Left colon (tissue), 2 donors: ENCODE measurements at places on chromosomes 2 and 18.

DNA sequence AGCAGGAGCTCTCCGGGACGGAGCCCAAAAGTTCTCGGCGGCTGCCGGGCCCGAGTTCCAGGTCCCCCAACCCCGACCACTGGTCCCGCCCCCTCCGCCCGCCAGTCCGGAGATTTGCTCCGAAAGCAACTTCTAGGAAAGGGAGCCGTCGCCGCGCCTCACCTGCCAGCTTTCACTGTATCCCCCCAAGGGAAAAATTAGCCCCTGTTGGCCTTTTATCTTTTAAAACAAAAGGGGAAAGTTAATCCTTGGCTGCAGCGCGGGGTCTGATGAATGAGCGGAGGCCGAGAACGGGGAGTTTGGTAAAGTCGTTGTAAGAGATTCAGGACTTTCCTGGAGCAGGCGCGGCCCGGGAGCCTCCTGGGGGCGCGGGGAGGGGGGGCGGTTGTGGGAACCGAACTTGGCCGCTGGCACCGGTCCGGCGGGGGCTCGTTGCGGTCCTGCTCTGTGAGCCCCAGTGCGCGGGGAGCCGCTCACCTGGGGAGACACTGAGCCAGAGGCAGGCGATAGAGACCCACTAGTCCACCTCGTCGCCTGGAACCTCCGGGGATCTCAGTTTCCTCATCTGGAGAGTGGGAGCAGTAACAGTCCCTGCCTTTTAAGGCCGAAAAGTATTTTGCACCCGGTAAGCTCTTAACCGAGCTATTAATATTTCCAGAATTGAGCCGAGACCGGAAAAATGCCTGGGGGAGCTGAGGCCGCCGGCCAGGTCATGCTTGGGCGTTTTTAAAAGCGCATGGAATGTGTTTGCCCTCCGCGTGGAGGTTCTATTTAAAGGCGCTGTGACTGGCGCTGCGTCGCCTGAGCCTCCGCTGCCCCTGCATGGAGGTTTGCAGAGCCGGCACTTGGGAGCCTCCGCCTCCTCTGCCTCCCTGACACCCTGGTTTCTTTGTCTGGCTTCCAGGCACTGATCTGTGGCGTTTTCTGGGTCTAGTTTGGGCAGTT is 1.1 kb downstream of the EFHD1 start:
- DNase-seq, result no peak

- peak; percentile 79 for DNase-seq
Observed at GRCh38 chr2:128318776-128319464, at the start of gene HS6ST1. Gene HS6ST1, minus strand, starts transcription at chr2:128318868. Its CDS starts 305 bp downstream, at chr2:128318563.

DNA sequence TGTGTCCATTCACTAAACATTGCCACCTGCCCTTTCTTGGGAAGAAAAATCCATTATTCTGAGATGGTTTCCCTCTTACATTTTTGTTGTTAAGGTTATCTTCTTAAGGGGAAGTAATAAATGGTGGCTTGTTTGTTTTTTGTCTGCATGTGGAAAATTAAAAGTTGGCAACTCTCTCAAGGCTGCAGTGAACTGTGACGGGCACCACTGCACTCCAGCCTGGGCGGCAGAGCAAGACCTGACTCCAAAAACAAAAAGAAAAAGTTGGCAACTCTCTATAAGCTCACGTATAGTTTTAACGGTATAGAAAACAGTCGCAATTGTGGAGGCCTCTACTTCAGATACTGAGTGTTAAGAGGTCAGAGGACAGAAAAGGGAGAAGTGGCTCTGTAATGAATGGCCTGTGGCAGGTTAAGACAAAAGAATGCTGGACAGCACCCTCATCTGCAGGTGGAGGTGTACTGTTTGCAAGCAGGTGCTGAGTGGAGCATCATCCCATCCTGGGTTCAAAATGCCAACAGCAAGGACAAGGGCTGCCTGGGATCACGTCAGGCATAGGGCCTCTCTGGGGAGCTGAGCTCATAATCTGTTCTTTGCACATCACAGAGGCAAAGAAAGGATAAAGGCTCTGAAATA is 16.7 kb downstream of the L3MBTL4 start:
- no peak for DNase-seq

- DNase-seq, result no peak
Observed at GRCh38 chr2:108193251-108193650, 46.5 kb upstream of the SULT1C3 start.

- DNase-seq, result no peak
Observed at GRCh38 chr2:237473878-237474441, 13.1 kb upstream of the MLPH start.

GRCh38 chr2:43293744-43294695 is 67.6 kb upstream of the ZFP36L2 start:
- DNase-seq, result peak; percentile 34

DNA sequence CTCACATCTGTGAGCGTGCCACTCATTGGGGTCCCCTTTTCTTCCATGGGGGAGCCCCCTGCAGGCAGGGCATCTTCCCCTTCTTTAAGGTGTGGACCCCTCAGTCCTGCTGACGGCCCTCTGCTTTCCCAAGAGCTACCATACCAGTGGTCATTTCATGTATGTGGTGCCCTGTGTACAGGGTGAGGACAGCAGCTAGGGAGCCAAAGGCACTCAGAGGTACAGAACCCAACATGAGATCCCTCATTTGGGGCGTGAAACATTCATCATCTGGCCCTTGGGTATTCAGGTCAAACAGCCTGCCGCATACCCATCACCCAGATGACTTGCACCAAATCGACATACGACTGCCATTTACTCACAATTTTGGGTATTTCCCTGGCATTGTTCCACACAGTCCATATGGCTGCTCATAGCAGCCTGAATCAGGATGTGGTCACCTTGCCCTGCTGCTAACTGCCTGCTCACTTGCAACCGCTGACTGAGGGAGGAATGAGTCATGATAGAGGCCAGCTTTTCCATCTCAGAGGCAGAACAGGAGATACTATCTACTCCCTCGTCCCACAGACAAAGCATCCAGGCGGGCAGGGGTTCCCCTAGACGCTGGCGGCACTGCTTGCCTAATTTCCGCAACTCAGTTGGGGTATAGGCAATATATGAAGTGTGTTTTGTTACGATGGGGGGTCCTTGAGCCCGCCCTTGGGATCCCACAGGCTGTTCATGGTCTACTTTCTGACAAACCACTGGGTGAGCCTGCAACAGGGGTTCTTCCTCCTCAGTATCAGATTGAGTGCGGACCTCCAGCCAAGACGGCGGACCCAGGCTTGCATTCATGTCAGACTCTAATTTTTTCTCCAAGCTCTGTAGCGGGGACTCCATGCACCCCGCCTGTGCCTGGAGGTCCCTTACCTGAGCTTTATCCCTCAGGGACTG is 228.6 kb downstream of the SATB2 start:
- no peak for DNase-seq

DNA sequence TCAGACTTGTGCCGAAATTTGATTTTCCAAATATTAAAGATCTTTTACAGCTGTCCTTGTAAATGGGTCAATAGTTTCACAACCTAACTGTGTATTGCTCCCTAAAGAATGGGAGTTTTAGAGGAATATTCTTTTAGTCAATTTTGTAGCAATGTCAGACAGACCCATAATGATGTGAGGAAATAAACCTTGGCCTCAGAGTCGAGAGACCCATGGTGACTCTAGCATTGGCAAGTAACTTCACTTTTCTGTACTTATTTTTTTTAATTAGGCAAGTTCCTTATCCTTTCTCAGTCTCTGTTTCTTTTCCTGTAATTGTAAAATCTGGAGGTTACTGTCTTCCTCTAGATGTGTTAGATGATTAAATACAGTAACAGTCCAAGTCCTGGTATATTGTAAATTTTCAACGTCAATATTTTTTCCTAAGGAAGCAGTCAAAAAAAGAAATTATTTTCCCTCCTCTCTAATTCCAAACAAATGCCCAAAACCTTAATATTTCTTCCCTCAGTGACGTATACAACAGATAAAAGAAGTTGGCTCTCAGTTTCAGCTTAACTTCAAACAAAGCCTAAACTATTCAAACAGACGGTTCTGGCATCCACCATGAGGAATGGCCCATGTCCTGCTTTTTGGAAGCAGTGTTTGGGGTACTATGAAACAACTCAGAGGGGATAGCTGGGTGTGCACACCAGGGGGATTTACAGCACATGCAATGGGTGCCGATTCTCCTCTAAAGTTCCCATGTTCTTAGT is 466.7 kb downstream of the TNS1 start:
- DNase-seq, result no peak

GRCh38 chr2:219570194-219570923 is 980 bp downstream of the OBSL1 start:
- no peak for DNase-seq

DNA sequence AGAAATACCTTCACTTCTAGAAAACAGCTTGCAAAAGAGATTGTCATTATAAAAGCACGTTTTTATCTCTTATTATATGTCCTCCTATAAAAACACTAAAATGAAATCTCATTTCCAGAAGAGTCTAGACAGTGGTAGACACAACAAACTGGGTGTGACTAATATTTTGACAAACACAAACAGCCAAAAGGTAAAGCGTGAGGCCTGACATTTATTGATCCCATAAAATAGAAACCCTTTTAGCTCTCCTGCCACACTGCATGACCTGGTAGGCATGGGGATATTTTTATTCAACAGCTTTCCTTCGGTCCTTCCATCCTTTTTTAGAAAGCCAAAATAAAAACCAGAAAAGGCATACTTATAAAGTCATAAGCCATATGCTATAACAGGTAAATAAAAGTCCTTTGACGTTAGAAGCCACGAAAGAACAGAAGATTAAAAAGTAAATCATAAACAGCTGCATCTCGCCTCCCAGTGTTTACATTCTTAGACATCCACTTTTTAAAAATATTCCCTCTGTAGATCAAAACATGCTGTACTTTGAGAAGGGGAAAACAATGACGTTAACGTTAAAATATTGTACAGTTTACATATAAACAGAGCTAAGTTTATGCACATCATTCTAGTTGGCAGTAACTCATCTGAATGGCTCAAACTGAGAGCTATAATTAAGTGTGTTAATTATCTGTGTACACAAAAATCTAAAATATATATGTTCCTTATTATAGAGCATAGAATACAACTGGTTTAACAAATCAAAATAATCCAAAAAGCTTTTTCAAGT is 44.6 kb downstream of the IRS1 start:
- no peak for DNase-seq

GRCh38 chr2:69615078-69615625 is 28.4 kb downstream of the AAK1 start:
- no peak for DNase-seq

- DNase-seq, result no peak
Observed at GRCh38 chr2:237298151-237299118, 115.5 kb downstream of the COL6A3 start.

GRCh38 chr2:158973116-158973956 is 4.9 kb downstream of the TANC1 start:
- no peak for DNase-seq

DNA sequence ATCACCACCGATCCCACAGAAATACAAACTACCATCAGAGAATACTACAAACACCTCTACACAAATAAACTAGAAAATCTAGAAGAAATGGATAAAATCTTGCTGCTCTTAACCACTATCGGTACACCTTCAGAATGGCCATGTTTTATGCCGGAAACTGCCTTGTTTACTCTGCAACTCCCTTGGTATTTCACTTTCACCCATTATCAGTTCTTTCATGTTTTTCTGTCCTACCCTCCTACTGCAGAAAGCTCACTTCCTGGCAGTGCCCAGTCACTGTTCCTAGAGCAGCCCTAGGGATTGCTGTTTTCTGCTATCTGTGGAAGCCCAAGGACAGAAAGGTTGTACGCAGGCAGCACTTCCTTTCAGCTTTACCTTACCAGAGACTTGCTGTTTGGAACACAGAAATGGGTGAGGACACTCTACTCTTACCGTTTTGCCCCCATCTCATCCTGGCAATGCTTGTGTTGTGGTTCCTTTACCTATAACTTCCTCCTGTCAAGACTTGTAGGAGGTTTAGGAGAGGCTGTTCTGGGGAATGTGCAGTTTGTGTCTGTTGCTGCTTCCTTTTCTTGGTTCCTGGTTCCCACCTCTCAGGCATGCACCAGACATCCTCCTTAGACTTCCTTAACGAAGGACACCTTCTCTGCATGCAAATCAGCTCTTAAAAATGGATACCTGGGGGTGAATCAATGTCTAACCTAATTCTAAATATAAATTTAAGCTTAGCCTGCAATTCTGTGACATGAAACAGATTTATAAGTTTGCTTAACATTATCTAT is 394.4 kb downstream of the SPAG16 start:
- DNase-seq, result no peak

DNA sequence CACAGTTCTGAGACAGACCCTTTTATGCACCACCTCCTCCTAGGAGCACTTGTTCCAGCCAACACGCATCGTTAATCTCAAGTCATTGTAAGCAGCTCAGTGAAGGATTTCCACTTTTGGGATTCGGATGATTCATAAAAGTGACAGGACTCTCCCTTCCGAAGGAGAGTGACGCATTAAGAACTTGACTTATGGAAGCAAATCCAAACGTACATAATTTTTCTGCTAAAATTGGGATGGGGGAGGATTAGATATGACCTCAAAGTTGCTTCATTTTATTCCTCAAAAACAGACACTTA is 165.7 kb downstream of the TWIST2 start:
- DNase-seq, result no peak

DNA sequence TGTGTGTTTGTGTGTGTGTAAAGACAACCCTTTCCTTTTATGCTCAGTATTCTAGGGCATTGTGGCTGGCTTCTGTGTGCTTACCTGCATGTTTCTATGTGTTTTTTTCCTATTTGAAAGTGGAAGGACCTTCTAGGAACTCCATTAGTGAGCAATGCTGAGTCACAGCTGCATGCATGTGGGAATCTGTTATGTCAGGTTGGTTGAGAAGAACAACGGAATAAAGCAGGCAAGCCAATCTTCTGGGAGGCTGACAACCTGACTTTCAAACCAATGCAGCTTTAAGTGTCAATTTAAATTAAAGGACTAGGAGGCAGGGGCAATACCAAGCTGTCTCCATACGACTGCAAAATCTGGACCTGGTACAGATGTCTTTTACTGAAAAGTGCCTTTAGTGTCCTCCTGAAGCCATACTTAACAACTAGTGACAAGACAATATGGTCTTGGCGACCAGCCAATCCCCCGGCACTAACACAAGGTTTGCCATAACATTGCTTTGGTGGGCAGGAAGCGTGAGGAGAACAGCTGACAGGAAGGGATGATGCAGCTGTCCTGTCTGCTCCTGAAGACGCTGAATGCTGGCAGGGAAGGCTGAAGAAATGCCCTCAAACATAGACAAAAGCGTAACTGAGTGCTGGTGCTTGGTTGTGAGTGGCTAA is 514.7 kb upstream of the CDH7 start:
- DNase-seq, result no peak

GRCh38 chr2:71933467-71934319 is 214.0 kb downstream of the CYP26B1 start:
- no peak for DNase-seq

- no peak for DNase-seq
Observed at GRCh38 chr2:68031043-68031442, 31.8 kb downstream of the C1D start.

DNA sequence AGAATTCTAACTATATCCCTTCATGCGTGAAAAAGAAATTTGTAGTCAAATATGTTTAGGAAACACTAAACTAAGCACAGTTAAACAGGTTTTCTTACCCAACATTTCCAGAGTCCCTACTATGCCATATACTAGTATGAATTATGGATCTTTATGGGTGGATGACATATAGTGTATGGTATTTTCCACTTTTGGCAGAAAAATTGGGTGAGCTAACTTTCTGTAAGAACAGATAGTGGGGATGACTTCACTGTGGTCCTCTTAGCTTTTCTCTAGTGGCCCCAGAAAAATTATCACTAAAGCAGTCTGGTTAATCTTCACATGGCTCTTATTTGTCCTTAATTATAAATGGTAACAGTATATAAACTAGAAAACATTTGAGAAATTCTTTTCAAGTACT is 240.0 kb upstream of the GULP1 start:
- no peak for DNase-seq
